Stimulated activated CD8-positive, alpha-beta memory T cell treated with anti-CD3 and anti-CD28 coated beads, Interleukin-7, amount 100 ng/mL, for 24 hours (primary cell): ENCODE measurements at places on chromosomes 12 and 14.

GRCh38 chr14:89129570-89129969 lies 287.5 kb downstream of the FOXN3 start:
- no peak for DNase-seq

DNA sequence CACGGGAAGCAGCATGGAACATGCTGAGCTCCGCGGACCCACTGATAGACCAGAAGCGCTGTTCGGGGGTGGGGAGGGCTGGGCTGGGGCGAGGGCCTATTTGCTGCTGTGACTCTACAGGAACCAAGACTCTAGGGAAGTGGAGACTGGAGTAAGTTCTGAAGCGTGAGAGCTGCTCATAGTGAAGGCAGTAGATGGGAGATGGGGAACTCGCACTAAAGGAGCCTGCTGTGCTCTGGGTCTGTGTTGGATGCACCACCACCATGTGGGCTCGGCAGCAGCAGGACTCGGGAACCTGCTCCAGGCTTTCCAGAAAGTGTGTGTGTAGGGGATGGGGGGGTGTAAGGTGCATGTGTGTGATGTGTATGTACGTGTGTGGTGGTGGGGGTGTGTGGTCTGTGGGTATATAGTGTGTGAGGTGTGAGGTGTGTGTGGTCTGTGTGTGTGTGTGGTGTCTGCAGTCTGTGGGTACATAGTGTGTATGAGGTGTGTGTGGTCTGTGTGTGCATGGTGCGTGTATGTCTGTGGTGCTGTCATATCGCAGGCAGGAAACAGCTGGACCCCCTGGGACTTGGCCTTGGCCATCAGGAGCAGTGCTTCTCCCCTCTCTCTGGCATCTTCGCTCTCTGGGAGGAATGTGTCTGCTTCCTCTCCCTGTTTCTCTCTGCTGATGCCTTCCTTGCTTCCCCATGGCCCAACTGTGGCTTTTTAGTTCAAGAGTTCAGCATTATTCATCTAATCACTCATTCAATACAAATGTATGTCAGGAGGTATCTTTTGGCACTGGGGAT lies 378.9 kb downstream of the FUT8 start:
- DNase-seq, result no peak

DNA sequence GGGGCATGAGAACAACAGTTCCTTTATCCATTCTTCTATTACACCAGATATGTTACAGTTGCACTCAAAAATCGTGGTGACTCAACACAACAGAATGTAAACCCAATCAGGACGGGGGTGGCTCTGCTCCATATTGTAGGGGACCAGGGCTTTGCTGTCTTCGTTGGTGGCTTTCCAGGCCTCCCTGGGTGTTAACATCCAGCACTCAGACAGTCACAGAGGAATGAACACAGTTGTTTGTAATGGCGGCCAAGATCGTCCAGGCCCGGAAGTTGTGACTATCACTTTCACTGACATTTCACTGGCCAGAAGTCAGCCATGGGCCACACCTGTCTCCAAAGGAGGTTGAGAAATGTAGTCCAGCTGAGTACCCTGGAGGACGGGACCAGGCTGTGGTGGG lies 204.1 kb downstream of the CACNA1C start:
- DNase-seq, result no peak

GRCh38 chr12:30048371-30048770 lies 264.6 kb upstream of the TMTC1 start:
- no peak for DNase-seq

DNA sequence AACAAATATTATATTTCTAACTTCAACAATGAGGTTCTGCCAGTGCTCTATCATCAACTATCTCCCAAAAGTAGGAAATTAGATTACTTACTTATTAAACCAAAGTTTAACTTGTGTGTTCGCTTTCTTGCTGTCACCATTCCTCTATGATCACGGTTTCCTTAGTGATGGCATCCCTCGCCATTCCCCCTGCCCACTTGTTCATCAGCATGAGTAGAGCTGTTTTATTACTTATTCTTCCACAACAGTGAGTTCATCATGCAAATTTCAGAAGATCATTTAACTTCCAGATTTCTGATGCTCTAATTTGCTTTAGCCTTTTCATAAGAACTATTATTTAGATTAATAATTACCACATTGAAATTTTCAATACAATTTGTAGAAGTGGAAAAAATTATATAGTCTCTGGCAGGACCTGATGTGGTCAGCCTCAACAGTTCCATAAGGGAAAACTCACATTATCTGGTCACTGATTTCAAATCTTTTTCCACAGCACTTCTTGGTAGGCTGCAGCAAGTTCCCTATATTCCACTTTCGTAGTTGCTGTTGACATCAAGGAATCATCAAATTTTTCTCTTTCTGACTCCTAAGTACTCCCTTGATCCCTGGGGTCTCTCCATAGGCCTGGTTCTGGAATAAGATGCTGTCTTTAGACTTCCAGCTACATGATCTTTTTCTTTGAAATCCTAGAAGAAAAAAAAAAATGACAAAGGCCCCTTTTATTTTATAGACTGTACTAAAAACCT lies 174.6 kb downstream of the RASSF9 start:
- DNase-seq, result no peak

DNA sequence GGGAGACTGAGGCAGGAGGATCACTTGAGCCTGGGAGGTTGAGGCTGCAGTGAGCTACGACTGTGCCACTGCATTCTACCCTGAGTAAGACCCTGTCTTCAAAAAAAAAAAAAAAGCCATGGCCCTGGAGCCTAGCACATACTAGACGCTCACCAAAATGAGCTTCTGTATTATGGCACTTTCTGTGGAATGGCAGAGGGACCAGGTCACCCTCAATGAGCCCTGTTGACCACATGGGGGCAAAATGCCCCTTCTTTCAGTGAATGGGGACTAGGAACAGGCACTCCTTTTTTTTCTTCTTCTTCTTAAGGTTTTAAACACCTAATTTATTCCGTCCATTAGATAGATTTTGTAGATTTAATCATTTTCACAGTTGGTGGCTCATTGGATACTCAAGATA lies 50.5 kb downstream of the FAM222A start:
- no peak for DNase-seq

DNA sequence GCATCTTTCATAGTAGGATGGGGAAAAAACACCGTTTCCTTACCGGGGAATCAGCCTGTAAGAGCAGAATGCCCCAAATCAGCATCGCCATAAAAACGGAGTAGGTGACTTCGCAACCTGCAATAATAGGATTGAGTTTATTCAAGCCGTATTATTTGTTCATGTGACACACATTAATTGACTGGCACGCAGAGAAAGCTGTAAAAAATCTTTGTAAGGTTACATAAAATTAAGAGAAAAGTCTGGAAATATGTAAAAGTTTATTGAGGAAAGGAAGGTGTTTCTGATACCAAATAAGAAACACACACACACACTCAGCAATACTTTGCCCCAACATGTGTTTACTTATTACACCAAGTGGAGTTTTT lies 628 bp upstream of the CAPRIN2 start:
- DNase-seq, result no peak

GRCh38 chr12:77938301-77938700 lies 107.6 kb downstream of the NAV3 start:
- no peak for DNase-seq

GRCh38 chr12:23891115-23891514 lies 58.4 kb downstream of the SOX5 start:
- no peak for DNase-seq

DNA sequence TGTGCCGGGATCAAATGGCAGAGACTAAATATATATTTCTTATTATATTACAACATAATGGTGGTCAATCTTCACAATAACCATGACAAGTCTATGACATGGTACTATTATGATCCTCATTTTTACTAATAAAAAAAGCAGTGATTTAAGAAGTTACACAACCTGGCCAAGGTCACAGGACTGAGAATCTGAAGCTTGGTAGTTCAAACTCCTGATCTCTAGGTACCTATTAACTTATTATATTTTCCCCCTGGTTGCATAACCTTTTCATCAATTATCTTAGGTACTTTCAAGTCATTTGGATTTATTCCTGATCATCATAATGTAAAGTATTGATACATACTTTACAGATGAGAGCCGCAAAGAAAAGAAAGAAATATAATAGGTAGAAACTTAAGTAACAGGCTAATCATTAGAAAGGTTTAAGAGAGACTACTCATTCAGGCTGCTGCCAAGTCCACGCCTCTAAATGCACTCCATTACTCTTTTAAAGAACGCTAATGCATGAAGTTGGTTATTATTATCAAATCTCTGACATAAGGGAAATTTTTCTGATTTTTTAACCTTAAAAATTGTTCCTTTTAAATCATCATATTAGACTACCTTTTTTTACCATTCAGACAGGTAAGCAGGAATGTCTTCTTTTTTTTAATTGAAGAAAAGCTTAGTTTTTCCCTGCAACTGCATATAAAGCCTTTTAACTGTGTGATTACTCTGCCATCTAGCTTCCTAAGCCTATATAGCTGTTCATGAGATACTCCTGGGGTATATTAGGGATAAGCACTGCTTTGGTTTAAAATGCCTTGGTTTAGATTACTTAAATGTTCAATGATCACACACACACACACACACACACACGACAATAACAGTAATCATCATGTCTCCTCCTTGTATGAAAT lies 35.6 kb downstream of the RPS29 start:
- DNase-seq, result no peak

- DNase-seq, result no peak
Observed at GRCh38 chr12:120994589-120995337, 16.4 kb downstream of the HNF1A start.

- DNase-seq, result no peak
Observed at GRCh38 chr12:52672321-52672933, 7.8 kb downstream of the KRT1 start.

DNA sequence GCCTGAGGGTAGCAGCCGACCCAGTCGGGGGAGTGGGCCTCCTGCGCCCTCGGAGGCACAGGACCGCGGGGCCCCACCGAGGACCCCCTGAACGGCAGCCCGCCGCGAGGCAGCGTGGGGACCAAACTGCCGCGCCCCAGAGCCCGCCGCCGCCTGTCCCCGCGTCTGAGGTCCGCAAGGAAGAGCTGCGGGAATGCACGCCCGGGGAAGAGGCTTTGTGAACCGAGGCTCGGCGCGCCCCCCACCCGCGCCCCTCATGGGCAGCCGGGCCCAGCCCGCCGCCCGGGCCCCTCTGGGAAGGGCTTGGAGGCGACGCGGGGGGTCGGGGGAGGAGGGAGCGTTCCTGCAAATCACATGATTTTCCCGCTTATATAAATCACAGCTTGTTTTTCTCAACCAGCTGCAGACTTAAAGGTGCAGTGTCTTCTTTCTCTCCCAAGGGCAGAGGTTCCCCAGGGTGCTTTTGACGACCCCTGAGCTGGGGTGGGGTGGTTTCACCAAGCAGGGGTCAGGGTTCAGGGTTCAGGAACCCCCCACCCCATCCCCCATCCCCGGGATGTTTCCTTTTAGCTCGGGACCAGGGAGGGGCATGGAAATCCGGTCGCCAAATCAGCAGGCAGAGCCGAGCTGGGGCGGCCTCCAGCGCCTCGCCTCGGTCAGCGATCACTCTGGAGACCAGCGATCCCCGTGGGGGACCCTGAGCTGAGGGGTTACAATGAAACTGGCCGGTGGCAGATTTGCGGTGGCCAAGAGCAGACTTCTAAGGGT lies 44.7 kb upstream of the ATP23 start:
- DNase-seq, result no peak

GRCh38 chr12:29350080-29350479 lies 30.9 kb downstream of the ERGIC2 start:
- no peak for DNase-seq
